Renal cortex interstitium (tissue), 15 donors: ENCODE measurements at places on chromosomes 5 and 9. TPM values are rescaled to one million over a fixed set of nuclear protein-coding genes. Genes with fewer than 3 reads are reported as not detected.

The EIF4EBP3 gene
- polyA plus RNA-seq = 7.6 TPM

DNA sequence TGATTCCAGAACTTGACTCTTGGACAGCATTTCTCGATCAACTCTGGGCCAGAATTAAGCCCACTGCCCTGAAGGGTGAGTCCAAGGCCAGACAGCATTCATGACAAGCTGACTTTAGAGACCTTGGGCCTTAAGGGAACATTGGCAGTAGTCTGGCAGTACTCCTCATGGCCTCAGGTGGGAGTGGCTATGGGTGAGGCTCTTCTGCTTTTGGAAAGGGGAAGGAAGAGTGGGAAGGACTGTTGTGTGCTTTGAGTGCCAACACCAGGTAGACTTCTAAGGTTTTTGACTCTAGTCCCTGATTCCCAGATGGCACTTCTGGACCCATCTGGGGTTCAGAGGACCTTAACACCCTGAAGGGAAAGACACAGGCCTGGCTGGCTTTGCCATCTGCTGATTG lies 530.4 kb downstream of the ACTL7B start:
- no peak for DNase-seq

DNA sequence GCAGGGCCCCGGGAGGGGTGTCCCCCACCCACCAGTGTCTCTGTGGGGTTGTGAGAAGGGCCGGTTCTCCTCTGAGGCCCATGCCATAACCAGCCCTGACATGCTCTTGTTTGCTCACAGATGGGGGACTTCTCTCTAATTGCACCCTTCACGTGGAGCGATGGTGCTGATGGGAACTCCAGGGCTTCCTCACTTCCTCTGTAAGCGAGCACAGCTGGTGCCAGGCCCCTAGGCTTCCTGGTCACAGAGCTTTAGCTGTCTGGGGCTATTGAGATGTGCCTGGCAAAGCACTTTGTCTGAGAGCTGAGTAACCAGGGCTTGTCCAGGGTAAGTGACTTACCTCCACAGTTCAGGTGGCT lies 36.4 kb downstream of the PHF2 start:
- no peak for DNase-seq

GRCh38 chr9:136142859-136143214 lies 24.2 kb upstream of the TMEM250 start:
- no peak for DNase-seq

The TAS2R1 gene
- polyA plus RNA-seq = not detected

DNA sequence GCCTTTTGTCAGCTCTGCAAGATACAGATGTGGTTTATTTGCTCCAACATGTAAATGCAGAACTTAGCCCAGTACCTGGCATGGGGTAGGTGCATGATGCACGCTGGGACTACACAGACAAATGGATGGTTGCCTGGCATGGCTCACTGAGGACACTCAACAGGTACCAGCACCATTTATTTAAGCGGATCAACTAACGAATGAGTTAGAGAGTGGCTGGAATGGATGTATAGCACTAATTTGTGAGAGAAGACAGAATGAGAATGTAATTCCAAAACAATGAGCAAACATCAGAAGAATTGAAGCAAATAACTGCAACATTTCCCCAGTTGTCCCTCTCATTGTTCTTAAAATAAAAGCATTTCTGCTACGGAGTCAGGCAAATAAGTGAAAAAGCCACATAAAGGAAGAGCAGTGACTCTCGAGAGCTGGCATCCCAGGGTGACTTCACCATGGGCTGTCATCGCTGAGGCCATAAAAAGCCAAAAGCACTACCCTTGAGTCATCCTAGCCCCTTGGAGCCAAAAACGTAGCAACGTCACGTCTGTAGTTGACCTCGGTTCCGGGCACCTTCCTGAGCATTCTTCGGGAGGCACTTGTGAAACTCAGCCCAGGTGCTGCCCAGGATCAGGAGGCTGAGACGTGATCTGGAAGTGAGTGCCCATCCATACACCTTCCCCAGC lies 290.3 kb downstream of the NSG2 start:
- no peak for DNase-seq

GRCh38 chr9:136282272-136282861 lies 21.5 kb downstream of the CCDC187 start:
- DNase-seq = no peak

The RMI1 gene
- polyA plus RNA-seq = 21.0 TPM

The PLPP7 gene
- polyA plus RNA-seq = 2.6 TPM

DNA sequence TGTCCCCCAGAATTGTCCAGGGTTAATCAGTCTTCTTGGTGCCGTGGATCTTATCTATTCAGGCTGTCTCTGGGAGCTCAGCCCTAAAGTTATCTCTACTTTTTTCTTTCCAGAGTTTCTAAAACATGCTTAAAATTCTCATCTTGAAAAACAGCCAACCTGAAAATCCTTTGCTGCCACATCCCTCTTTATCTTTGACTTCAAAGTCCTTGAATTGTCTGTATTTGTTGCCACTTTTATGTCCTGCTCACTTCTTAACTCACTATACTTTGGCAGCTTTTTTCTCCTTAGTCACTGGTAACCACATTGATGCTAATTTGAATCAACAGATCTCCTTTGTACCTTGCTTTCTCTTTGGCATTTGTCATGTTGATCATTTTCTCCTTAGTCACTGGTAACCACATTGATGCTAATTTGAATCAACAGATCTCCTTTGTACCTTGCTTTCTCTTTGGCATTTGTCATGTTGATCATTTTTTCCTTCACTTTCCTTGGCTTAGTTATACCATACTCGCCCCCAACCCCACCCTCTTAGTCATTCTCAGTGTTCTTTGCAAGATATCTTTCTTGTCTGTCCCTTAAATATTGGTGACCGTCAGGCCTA lies 8.5 kb downstream of the DMXL1 start:
- no peak for DNase-seq

The GCNT4 gene
- 15.6 TPM for polyA plus RNA-seq

GRCh38 chr9:87034841-87035240 lies 87.5 kb upstream of the GAS1 start:
- DNase-seq = no peak

GRCh38 chr5:148372166-148372725 lies 11.5 kb upstream of the FBXO38 start:
- no peak for DNase-seq

GRCh38 chr5:68463606-68464005 lies 248.1 kb downstream of the PIK3R1 start:
- DNase-seq = no peak

- no peak for DNase-seq
Measured at GRCh38 chr5:140596321-140596741, 31.7 kb downstream of the SLC35A4 start.

DNA sequence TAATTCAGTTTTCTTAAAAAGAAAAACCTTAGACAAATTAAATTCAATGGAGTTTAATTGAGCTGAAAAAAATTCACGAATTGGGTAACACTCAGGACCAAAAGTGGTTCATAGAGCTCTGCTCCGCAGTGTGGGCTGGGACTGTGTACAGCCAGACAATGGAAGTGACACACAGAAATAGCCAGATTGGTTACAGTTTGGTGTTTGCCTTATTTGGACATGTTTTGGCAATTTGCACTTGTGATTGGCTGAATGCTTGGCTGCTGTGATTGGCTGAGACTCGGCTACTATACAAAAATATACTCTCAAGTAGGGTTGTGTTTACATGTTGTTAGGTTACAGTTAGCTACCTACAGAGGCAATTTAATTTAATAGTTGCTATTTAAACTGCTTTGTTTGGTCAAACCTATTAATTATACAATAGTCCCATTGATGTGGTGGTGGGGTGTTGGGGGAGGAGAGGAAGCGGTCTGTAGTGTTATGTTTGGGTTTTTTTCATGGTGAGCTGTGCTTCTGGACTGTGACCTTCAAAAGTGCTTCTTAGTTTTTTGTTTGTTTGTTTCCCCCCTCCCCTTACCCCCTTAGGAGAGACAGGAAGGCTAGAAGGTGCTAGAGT lies 95.2 kb downstream of the CNTLN start:
- no peak for DNase-seq

GRCh38 chr9:124871156-124871561 lies 9.2 kb downstream of the ARPC5L start:
- no peak for DNase-seq

The SLC27A6 gene
- 1.4 TPM for polyA plus RNA-seq

DNA sequence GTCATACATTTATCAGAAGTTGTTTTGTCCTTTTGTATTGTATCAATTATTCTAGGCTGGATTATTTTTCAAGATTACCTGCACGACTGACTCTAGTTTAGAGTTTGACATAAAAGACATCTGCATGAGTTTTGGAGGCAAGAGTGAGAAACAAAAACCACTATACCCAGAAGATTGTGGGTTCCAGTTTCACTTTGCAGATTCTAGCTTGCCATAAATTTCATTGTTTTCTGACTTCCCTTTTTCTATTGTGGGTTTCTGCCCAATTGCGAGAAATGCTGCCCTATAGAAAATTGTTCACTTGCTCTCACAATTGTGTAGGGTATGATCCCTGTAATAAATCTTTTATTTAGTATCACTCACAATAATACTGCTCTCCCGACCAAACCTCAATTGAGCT lies 1043.4 kb upstream of the CDH10 start:
- DNase-seq = no peak

The TXNDC8 gene
- not detected for polyA plus RNA-seq

DNA sequence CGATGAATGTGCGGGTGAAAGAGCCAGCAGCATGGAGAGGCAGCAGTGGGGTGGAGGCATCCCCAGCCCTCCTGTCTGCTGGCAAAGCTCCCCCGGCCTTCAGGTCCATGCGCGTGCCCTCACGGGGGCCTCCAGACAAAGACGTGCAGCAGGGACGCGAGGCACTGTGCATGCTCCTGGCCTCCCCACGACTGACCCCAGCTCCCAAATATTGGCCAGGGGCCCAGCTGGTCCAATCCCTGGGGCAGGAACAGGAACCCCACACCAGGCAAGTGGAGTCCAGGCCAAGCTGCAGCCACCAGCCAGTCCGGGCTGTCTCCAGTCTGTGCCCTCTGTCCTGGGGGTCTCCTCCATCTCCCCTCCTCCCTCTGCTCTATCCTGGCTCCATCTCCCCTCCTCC lies 33.5 kb upstream of the LRRC14B start:
- DNase-seq = no peak

DNA sequence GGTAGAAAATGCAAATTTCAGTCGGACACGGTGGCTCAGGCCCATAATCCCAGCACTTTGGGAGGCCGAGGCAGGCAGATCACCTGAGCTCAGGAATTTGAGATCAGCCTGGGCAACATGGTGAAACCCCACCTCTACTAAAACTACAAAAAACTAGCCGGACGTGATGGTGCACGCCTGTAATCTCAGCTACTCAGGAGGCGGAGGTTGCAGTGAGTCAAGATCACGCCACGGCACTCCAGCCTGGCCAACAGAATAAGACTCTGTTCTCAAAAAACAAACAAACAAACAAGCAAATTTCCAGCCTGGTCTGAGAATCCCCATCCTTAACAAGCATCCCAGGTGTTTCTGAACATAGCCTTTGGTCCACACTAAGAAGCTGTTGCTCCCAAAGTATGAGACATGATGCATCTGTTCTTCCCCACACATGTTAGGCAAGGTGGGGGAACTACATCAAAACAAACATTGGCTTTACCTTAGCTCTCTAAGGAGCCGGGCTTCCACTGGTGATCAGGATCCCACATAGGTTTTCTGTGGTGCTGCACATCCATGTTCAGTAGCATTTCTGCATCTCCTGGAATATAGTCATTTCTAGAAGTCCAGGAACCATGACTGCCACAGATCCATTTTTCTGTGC lies 92.5 kb upstream of the DMRT1 start:
- no peak for DNase-seq

The ZDHHC11B gene
- 8.6 TPM for polyA plus RNA-seq

The CAAP1 gene
- polyA plus RNA-seq = 42.7 TPM

DNA sequence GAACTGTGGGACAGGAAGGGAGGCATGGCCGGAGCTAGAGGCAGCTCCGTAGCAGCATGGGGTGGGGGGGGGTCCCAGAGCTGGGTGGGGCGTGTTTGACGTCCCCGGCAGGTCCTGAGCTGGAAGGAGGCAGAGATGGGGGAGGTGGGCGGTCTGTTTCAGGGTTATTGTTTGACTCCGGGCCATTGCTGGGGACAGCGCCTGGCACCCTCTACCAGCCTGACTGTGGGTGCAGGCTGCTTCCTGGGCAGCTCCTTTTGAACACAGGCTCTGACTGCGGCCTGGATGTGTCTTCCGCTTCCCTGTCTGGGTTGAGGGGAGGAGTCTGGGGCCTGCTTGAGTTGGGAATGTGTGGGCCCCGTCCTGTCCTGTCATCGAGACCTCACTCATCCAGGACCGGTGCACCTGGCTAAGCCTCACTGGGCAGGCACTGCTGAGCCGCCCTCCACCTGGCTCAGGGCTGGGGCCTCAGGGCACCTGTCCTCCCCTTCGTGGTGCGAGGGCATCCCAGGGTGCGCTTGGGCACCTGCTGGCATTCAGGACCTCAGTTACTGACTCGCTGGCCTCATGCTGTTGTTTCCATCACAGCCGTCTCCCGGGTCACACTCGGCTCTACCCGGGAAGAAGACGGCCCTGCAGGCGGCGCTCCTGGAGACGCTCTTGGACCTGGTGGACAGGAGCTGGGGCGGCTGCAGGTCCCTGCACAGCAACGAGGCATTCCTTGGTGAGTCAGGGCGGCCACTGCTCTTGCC lies 26.5 kb downstream of the CEP72 start:
- DNase-seq = no peak

The PCAT7 gene
- 0.30 TPM for polyA plus RNA-seq

The NFIL3 gene
- polyA plus RNA-seq = 32.8 TPM

The ANKRD18B gene
- polyA plus RNA-seq = 1.2 TPM

- DNase-seq = no peak
Measured at GRCh38 chr9:20570087-20570486, 52.2 kb downstream of the MLLT3 start.

DNA sequence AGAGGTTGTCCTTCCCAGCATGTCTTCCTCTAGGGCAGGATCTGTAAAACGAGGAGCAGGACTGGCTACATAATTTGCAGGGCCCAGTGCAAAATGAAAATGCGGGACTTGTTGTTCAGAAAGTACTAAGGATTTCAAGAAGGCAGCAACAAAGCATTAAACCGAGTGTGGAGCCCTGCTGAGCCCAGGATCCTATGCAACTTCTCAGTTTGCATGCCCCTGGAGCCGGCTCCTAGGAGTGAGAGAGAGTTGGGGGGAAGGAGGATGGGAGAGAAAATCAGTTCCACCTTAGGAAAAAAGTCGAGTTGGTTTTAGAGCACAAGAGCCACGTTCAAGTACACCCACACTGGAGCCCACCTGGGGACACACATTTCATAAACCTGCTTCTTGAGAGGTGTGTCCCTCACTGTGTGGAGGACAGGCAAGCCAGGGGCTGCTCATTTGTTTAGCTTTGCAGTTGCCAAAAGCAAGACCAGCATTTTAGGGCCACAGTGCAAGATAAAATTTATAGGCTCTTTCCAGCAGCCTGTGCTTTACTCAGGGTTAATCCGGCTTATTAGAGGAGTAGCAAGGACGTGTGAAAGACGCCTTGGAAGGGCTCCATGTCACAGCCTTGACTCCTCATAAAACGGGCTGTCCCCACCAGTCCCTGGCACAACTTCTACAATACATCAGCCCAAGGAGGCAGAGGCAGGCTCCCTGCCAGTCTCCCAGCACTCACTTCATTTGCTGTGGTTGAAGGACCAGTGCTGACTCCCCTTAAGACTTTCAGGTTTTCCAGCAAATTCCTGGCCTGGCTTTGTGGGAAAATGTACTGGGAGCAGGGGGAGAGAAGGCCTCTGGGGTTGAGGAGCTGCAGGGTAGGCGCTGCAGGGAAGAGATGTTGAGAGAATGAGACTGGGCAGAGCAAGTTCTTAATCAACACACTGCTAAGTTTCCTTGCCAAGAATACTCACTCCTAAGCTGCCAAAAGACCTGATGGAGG lies 159.7 kb upstream of the SEMA6A start:
- DNase-seq = no peak

GRCh38 chr5:14268738-14269137 lies 125.6 kb downstream of the TRIO start:
- no peak for DNase-seq

- DNase-seq = no peak
Measured at GRCh38 chr5:80959138-80959537, 1.0 kb upstream of the RASGRF2 start.
